ENCODE measurements at places on chromosomes 1 and 21. TPM values are rescaled to one million over a fixed set of nuclear protein-coding genes. Genes with fewer than 3 reads are reported as not detected.

The RUNX3 gene
- not detected for total RNA-seq

The CYP4A22 gene
- 0.07 TPM for total RNA-seq

The PLA2G2C gene
- not detected for total RNA-seq

The OMA1 gene
- 11.8 TPM for total RNA-seq

The CD48 gene
- not detected for total RNA-seq

The PPIAL4G gene
- not detected for total RNA-seq

The LYPD8 gene
- total RNA-seq: not detected

The CNR2 gene
- not detected for total RNA-seq

The KCNJ10 gene
- total RNA-seq: not detected

The BARHL2 gene
- total RNA-seq: not detected

The OR10Z1 gene
- total RNA-seq: not detected

The BTG2 gene
- 55.2 TPM for total RNA-seq

The BLACAT1 gene
- total RNA-seq: under 0.01 TPM

The BGLAP gene
- not detected for total RNA-seq

The PAFAH2 gene
- total RNA-seq: 5.7 TPM

The GBP6 gene
- not detected for total RNA-seq

The KCNE1 gene
- total RNA-seq: 0.27 TPM

The TAGLN2 gene
- total RNA-seq: 578 TPM

The CRYBG2 gene
- total RNA-seq: not detected

The RHOU gene
- 0.53 TPM for total RNA-seq

The S100A10 gene
- total RNA-seq: 247 TPM

The TMPRSS3 gene
- not detected for total RNA-seq

The PTPN14 gene
- 116 TPM for total RNA-seq

The CPTP gene
- 21.5 TPM for total RNA-seq

The FAM72D gene
- 3.9 TPM for total RNA-seq

The IL12RB2 gene
- total RNA-seq: not detected

The C1QB gene
- not detected for total RNA-seq

The OR2L2 gene
- not detected for total RNA-seq

The ARTN gene
- 0.27 TPM for total RNA-seq

The PLCH2 gene
- total RNA-seq: under 0.01 TPM

The DDR2 gene
- total RNA-seq: 65.0 TPM

The EFNA4 gene
- 7.0 TPM for total RNA-seq

The VHLL gene
- not detected for total RNA-seq

The RBM11 gene
- total RNA-seq: not detected

The DNASE2B gene
- not detected for total RNA-seq

The MPZ gene
- total RNA-seq: 1.3 TPM

The PHACTR4 gene
- 70.6 TPM for total RNA-seq

The SPATA46 gene
- not detected for total RNA-seq

The SLC30A10 gene
- not detected for total RNA-seq

The C1QA gene
- total RNA-seq: not detected

The CFHR1 gene
- not detected for total RNA-seq

The PSMB2 gene
- total RNA-seq: 36.4 TPM

The USP1 gene
- total RNA-seq: 62.1 TPM

The NUAK2 gene
- total RNA-seq: 0.93 TPM

The AADACL4 gene
- not detected for total RNA-seq

The HSF2BP gene
- total RNA-seq: 1.1 TPM

The FAM110D gene
- total RNA-seq: 0.66 TPM

The RNU1-2 gene
- under 0.01 TPM for total RNA-seq

The PDZK1IP1 gene
- not detected for total RNA-seq

The PAPPA2 gene
- total RNA-seq: 0.80 TPM

Measured in thoracic aorta endothelial cell (primary cell).